ENCODE measurements at places on chromosomes 6 and 20.

DNA sequence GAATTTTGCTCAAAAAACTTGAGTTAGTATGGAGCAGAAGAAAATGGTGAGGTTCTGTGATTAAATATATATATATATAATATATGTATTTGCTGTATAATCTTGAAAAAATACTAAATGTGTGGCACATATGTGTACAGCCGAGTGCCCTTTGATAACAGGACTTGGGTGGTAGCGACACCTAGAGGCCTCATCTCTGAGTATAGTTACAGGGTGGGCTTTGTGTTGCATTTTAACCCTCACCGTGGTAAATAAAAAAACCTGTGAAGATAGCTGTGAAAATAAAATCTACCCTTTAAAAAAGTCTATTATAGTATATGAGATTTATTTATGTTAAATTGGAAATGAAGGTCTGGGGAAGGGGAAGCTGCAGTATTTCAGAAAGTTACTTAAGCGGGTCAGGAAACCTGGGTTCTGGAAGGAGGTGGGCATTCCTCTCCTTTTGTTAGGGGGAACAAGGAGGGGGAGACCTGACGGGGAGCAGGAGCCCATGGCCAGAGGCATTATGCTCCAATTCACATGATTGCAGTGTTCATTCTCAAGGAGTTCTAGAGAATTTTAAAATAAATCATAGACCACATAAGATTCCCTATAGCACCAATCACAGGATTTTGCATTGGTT lies 82.7 kb downstream of the SH3BGRL2 start:
- DNase-seq = no peak

DNA sequence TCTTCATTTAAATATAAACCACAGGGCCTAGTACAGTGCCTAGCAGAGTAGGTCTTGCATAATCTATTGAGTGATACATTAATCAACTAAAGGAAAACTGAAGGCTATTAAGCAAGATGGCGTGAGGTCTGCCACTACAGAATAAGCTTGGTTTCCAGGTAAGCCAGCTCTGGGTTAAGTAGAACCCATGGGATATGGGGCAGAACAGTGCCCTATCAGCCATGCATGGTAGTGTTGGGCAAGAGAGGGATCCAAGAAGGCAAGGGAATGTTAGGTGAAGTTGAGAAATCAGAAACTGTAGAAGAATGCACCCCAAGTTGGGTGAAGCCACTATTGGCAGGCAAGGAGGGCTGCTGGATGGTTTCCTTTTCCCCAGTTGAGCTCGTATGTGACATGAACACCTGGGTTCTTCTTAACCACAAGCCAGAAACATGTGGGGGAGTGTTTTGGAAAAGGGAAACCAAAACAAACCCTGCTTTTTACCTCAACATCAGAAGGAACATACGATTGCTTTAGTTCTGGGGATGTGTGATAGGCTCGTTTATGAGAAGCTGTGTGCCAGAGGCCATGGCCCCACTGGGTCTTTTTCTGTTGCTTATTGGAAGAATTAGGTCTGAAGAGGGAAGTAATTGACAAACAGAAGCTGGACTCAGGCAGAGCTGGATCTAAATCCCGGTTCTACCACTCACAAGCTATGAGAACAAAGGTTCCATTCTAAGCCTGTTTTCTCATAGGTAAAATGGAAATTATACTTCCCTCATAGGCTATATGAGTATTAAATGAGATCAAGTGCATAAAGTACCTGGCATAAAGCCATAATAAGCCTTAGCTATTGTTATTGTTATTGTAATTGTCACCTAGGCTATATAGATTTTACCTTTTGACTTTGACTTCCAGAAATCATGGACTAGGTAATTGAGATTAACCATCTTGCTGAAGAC lies 33.5 kb downstream of the NEDD9 start:
- DNase-seq = peak; percentile 7

GRCh38 chr6:170505306-170505705 lies 47.8 kb downstream of the PSMB1 start:
- no peak for DNase-seq

GRCh38 chr6:139970591-139970991 lies 596.1 kb upstream of the CITED2 start:
- no peak for DNase-seq

DNA sequence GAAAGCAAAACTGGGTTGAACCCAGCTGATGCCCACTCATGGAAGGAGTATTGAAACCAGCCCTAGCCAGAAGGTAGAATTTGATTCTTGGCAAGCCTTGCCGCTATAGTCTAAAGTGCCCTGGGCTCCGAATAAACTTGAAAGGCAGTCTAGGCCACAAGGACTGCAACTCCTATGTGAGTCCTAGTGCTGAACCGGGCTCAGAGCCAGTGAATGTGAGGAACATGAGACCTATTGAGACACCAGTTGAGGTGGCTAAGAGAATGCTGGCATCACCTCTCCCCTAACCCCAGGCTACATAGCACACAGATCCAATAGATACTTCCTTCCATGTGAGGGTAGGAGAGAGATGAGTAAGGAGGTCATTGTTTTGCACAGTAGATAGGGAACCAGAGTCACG lies 3.5 kb upstream of the DEFB110 start:
- no peak for DNase-seq

GRCh38 chr6:107079429-107079828 lies 35.9 kb downstream of the BEND3 start:
- DNase-seq = no peak

DNA sequence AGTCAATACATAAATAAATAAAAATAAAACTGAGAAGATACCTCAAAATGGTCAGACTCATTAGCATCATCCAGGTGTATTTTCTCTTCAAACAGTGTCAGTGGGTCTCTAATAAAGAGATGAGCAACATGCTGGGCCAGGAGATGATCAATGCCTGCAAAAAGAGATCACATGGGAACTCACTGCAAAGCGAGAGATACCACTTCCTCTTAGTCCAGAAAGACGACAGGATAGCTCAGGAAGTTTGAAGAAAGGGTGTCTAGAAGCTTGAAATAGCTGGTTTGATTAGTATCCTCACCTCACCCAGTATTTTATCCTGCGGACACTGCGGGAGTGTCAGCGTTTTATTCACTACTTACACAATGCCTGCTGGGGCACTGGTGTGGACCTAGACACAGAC lies 38.0 kb downstream of the GCLC start:
- no peak for DNase-seq

- no peak for DNase-seq
Observed at GRCh38 chr20:1304710-1305515, 24.0 kb downstream of the SDCBP2 start.

GRCh38 chr6:52550014-52550575 lies 26.8 kb downstream of the TRAM2 start:
- DNase-seq = no peak

DNA sequence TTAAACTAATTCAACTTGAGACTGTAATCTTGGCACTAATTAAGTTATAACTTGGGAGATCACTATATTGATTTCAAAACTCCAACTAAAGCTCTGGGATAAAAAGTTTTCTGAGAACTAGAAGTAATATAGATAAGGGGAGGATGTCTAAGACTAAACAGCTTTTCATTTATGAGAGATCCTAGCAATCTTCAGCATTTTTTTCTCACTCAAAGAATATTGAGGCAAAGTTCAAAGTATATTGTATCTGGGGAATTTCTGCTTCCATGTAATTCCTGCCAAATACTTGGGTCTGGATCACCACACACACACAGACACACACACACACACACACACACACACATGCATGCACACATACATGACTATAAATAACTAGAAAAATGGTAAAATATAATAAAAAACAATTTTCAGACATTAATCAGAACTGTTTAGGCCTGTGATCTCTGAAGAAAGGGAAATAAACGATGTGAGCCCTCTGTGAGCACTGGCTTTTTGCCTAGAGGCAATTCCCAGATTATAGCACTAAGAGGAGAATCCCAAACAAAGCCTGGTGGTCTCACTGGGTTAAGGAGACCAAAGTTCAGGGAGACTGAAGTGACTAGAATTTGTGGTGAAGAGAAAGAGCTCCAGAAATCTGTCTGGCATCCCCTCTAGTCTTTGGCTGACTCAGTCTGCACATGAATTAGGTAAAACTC lies 92.8 kb downstream of the ADAT2 start:
- DNase-seq = no peak

DNA sequence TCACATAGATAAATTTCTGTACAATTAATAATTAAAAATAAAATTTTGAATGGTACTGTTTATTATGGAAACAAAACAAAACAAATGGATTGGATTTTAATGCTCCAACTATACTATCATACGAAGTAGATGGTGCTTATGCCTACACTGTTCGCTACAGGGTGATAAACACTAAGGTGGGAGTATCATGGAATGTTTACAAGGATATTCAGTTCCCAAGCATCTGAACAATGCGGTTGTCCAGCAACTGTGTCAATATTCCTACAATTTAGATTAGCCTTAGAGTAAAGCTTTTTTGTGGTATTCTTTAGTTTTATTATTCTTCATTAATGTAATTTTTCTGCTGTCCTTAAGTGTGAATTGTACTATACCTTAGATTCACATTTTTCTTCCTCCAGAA lies 105.1 kb downstream of the MMS22L start:
- no peak for DNase-seq

DNA sequence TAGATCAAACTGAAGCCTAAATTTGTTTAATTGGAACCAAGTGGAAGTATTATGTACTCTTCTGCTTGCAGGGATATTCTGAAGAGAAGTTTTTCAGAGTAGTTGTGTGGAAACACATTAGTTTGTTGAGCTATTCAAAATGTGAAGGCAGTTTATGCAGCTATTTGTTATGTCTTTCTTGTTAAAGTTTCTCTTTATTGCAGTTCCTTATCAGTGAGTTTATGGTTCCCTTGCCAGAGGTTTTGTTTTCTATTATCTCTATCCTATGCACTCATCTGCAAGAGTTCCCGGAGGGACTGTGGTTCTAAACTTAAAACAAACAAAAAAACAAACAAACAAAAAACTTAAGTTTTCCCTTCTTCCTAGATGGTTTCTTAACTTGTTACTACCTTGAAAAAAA lies 143.7 kb upstream of the SLC22A16 start:
- DNase-seq = no peak

DNA sequence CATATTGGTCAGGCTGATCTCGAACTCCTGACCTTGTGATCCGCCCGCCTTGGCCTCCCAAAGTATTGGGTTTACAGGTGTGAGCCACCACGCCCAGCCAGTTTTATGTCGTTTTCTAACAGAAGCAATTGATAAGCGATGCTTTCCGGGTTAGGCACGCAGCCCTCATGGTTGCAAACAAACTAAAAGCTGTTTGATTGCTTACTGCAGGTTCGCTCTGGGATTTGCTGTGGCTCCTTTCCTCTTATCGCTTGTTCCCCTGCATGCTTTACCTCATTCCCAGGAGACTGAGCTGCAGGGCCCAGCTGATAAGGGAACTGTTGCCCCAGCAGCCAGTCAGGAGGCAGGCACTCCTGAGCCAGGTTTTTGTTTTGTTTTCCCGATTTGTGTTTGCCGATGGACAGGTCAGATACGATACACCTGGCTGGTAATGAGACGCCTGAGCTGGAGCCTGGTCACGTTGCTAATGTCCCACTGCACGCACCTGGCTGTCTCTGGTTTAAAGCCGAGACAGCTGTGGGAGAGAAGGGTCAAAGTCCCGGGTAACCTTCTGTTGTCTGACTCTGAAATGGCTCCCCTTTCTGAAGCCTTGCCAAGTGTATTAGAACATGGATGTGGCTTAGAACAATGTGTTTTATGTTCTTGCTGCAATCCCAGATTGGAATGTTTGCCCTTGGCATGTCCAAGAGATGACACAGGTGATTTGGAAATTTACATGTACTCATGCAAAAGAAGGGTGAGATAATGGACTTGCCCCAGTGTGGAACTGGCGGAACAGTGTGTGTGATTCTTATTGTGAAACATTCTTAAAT lies 19.9 kb downstream of the DSP start:
- DNase-seq = no peak

- DNase-seq = no peak
Observed at GRCh38 chr6:37303091-37303660, 45.2 kb upstream of the TMEM217 start.

GRCh38 chr6:47076422-47077344 lies 34.6 kb upstream of the ADGRF1 start:
- DNase-seq = no peak

DNA sequence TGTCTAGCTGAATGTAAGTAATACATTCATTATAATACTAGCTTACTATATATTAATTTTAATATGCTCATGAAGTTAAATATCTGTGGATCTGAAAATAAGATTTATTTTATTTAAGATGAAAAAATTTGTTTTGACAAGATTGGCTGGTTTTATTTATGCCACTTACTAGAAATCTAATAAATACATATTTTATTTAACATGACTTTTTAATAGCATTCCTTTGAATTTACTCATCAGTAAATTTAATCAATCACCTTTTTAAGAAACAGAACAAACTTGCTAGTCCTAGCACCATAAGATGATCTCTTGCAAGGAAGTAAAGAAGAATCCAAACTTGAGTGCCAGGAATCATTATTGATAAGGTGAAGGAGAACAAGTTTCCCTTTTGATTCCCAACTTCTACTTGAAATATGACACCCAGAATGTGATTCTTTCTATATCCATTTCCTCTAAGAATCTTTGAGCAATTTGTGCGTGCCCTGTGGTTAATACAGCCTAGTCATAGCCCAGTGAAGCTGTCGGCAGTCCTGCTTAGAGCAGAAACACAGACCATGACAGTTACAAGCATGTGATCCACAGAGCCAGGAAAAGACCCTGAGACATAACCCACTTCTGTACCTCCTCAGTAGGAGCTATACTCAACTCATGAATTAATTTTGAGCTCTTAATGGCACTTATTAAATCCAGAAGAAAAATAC lies 282.3 kb upstream of the QKI start:
- no peak for DNase-seq

DNA sequence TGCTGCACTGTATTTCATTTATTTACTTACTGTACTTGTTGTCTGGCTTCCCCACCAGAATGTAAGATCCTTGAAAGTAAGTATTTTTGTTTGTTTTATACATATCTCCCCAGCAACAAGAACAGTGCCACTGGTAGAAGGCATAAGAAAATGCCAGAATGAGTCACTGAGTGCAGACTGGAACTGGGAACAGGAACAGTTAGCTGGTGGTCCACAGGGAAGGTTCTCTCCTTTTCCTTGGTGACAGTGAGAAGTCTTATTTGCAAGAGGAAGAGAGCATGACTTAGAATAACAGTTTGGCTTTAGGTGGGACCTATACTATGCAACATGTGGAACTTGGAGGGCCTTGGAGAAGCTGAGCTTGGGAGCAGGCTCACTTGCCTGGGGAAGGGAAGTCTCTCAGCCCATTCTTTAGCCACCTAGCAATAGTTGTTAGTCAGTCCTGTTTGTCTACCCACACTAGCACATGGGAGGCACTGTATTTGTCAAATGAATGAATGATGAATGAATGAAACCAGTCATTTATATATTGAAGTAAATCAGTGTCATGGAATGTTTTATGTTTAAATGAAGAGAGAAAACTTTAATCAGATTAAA lies 203.5 kb downstream of the KCNQ5 start:
- no peak for DNase-seq

DNA sequence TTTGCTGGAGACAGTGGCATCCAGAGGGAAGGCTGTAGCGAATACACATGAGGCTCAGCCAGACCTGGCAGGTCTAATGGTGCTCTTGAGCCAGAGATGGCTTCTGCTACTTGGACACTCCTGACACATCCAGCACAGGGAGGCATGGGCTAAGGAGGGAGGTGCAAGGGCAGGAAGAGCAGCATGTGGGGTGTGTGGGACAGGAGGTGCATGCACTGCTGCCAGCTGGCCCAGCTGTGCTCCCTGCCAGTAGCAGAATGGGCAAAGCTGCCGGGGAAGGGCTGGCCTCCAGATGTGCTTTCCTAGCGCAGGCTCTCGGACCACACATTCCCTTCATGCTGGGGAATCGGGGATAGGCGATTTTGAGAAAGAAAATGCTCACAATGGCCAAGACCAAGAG lies 309.2 kb downstream of the CDC5L start:
- DNase-seq = no peak
